ENCODE measurements at places on chromosomes 4 and X.

GRCh38 chrX:133794126-133794525 lies 191.3 kb downstream of the GPC3 start:
- no peak for DNase-seq

DNA sequence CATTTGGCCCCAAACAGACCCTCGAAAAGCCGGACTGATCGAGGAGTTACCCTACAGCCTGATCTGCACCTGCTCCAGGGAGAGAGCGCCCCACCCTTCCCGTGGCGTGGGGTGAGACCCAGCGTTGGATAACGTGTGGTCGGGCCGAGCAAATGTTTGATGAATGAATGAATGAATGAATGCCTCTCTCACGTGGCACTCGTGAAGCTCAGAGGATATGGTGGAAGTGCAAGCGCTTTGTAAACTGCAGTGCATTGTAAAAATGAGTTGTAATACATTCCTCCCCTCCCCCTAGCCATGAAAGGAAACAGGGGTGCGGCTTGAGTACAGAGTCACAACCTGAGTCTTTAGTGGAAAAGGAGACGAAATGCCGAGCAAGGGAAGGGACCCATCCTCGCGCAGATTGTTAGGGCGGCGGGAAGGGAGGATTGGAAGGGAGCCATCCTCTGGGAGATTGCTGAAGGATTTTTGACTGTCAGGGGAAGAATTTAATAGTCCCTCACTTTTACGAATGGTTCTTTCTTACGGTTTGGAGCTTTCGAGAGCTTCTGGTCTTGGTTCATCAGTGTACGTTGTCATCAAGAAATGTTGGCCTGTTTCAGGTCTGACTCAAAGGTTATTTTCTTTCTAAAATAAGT lies 772 bp upstream of the FBXW7 start:
- no peak for DNase-seq

- DNase-seq: no peak
These were observed 414.3 kb downstream of the NAP1L3 start for GRCh38 chrX:93259029-93259428.

GRCh38 chr4:149987330-149988086 lies 90.7 kb upstream of the DCLK2 start:
- DNase-seq: no peak

DNA sequence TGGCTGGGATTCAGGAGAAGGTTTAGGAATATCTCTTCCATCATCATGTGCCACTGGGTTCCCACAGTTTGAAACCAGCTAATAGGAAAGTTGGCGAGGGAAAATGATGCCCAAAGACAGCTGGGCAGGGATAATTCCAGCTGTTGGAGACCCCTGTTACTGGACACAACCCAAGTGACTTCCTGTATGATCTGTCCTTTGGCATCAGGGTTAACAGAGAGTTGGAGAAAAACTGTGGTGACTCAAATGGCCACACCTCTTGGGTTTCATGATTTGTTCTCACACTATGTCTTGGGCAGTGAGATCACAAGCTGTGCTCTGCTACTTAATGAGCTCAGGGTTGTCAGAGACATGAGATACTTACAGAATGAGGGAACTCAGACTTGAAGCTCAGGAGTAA lies 3.8 kb downstream of the FGF16 start:
- DNase-seq: no peak

- DNase-seq: no peak
These were observed 90.6 kb upstream of the STOX2 start for GRCh38 chr4:183814461-183814860.

- no peak for DNase-seq
These were observed 203.0 kb downstream of the MAML3 start for GRCh38 chr4:139951021-139951420.

DNA sequence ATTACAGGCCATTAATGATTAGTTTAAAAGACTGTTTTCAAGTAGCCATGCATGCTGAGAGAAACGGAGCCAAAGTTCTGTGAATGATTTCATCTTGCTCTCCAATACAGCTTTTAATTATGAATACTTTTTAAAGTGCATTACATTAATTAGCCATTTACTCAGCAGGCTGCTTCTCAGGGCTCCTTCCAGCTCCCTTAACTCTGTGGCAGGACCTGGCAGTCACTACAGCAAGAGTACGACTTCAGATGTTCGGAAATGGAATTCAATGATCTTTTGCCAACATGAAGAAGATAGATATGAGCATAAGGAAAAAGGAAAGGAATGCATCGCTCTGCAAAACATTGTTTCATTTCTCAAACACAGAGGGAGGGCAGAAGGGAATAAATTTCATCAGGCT lies 987.2 kb downstream of the PDHA2 start:
- no peak for DNase-seq

DNA sequence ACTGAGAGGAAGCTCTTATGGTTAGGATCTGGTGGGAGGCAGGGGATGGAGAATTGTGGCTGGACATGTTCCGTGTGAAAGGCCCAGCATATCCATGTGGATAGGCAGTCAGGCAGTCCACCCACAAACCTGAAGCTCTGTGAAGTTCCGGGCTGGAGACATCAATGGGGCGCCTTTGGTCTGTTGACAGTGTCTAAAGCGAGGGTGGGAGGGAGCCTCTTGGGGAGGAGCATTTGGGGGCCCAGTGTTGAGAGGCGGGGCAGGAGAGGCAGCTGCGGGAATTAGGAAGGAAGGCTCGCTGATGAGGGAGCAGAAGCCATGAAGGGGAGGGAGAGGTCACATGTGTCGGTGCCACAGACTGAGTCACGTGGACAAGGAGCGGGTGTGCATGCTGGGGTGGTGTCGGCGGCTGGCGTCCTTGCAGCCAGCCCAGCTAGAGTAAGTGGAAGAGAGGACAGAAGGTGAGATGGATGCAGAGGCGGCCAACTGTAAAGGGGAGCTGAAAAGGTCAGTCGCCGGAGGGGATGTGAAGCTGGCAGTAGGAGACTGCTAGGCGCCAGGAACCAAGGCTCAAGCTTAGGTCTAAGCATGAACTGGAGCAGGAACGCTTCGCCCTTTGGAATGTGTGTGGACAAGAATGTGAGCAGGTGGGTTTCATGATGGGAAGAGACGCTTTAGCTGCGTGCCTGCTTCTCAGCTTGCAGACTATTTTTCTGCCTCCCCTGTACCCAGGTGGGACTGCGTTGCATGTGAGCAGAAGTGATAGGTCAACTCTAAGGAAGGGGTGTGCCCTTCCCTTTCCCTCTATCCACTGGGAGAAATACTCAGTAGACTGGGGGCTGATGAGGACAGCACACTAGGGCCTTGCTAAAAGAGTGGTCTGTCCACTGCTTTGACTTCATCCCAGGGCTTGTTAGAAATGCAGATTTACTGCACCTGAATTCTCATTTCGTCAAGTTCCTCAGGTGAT lies 44.0 kb upstream of the TLR2 start:
- DNase-seq: no peak

- no peak for DNase-seq
These were observed 9.5 kb downstream of the XPNPEP2 start for GRCh38 chrX:129748305-129748704.

- DNase-seq: no peak
These were observed 2.0 kb upstream of the CXorf66 start for GRCh38 chrX:139967300-139967699.

DNA sequence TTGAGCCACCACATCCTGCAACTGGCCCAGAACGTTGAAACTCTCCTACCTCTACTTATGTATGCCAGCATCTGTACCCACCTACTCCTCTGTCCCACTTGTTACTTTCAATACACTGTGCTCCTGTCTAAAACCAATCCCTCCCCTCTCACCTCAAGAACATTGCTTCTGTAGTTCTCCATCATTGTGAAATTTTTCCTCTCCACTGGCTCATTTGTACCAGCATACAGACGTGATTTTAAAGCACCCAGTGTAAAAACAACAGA lies 25.5 kb upstream of the USO1 start:
- no peak for DNase-seq

- DNase-seq: no peak
These were observed 30.7 kb upstream of the PITX2 start for GRCh38 chr4:110653321-110654253.

DNA sequence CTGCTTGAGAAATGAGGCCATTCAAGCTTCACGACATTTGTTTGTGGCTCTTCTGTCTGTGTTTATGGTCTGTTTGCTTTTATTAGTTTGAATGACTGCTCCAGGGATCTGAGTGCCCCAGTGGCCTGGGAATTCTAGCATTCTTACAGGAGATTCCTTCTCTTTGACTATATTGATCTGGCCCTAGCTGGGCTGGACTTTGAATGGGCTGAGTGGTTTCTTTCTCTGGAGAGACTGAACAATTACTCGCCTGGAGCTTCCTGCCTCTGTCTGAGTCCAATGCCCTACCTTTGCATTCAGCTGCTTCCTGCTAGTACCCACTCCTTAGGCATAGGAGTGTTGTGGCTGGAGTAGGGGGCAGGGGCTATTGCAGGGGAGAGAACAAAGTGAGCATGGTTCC lies 51.2 kb upstream of the EDA start:
- no peak for DNase-seq

- no peak for DNase-seq
These were observed 18.2 kb downstream of the MRFAP1 start for GRCh38 chr4:6658597-6659075.

GRCh38 chr4:159341522-159341921 lies 238.6 kb downstream of the RAPGEF2 start:
- DNase-seq: no peak

GRCh38 chrX:97846718-97847237 lies 963.1 kb downstream of the RPA4 start:
- no peak for DNase-seq

GRCh38 chr4:168199260-168199957 lies 107.1 kb downstream of the ANXA10 start:
- no peak for DNase-seq

- no peak for DNase-seq
These were observed at the start of gene MXRA5 for GRCh38 chrX:3346501-3347259. Gene MXRA5, minus strand, starts transcription at chrX:3346652. Its CDS starts 2,819 bp downstream, at chrX:3343833.

- DNase-seq: no peak
These were observed 75.1 kb upstream of the CXorf66 start for GRCh38 chrX:140040386-140040785.

- DNase-seq: no peak
These were observed 898.2 kb downstream of the PCDH18 start for GRCh38 chr4:136634121-136634520.

DNA sequence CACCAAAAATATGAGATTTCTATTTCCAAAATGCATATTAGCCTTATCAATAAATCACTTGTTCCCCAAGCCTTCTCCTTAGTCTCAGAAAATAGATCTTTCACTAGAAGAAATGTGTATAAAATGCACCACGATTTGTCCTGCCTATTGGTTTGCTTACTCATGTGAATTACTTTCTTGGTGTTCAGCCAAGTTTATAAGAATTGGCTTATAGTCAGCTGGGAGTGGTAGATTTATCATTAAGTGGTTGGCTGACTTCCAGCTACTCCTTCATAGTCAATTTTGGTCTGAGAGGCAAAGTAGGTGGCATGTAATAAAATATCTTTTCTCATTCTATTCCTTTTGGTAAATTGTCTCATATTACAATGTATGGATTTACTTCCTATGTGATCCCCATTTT lies 1.3 kb downstream of the SULT1E1 start:
- DNase-seq: no peak

DNA sequence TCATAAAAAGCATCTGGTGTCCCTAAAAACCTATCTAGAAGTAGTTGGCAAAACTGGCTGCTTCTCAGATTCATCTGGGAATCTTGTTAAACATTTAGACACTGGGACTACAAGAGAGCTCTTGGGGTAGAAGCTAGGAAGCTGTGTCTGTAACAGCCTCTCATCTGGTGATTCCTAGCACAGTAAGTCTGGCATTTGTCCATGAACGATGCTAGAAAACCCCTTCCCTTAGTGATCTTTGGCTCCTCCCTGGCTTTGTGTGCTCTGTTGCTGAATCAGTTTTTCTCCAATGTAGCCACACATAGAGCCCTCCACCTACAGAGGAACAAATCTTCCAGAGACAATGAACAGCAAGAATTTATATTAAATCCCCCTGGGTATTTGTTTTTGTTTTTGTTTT lies 951.7 kb upstream of the LCORL start:
- no peak for DNase-seq

GRCh38 chr4:131137196-131137595 lies 2011.9 kb upstream of the PCDH10 start:
- DNase-seq: no peak

GRCh38 chrX:68676335-68676734 lies 28.9 kb downstream of the STARD8 start:
- DNase-seq: no peak

GRCh38 chrX:43000121-43000520 lies 222.2 kb upstream of the PPP1R2C start:
- no peak for DNase-seq

DNA sequence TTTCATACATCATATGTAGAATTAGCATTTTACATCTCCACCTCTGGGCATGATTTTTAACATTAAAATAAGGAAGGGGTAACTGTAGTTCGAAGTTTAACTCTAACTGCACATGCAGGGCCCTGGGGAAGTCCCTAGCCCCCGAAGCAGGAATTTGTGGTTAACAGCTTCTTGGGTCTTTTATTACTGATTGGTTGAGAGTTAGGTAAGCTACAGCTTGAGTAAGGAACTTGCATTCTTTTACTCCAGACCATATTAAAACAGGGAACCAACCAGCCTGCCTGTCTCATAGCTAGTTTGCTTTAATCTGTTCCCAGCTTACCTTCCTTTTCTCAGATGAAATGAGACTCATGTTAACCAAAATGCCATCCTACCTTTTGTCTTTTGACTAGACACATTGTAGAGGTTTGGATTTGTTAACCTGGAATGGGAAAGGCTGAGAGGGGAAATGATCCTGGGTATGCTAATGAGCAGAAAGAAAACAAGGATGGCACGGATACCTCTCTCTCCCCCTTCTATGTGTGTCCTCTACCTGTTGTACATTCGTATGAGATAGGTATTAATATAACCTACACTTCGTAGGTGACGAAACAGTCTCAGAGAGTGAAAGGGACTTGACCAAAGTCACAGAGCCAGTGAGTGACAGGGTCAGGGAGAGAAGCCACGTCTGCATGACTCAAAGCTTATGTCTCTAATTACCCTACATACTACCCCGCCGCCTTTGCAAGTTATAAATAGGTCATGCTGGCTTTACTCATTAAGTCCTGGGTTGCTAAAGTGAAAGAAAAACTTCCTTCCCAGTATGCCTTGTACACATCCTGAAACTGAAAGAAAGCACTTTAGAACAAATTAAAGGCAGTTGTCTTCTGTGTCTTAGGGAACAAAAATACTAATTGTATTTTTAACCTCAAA lies 119.5 kb upstream of the AFF2 start:
- DNase-seq: no peak

DNA sequence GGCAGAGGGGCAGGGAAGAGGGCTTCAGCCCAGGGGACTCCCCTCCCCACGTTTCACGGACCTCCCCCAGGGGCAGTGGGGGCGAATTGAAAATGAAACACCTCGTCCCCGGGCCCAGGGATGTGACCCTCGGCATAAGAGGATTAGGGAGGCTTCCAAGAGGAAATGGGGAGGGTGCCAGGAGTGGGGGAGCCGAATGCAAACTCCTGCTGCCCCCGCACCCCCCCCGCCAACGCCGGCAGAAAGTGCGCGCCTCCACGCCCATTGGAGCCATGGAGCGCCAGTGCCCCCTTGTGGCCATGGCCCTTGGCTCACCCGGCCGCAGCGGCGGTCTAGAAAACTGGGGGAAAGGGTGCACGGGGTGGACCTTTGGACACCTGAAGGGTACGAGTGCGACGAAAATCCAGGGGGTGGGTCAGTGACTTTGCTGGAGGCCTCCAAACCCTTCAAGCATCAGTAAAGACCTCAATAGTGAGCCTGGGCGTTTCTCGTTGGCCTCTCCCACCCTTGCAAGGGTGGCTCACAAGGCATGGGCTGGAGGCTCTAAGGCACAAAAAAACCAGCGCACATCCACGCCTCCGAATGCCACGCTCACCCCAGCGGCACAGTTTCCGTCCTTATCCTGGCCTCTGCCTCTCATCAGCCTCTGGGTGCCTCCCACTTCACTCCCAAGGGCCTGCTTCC lies 120.8 kb upstream of the PJA1 start:
- peak; percentile 37 for DNase-seq

GRCh38 chr4:123621072-123621705 lies 224.6 kb downstream of the SPRY1 start:
- no peak for DNase-seq
